Aorta (tissue), 5 donors: ENCODE measurements at places on chromosomes 6 and 20. TPM values are rescaled to one million over a fixed set of nuclear protein-coding genes. Genes with fewer than 3 reads are reported as not detected.

TRIM15 gene
- not detected for total RNA-seq

- no peak for DNase-seq
These were observed 5.3 kb downstream of the ZBTB24 start for GRCh38 chr6:109477725-109478124.

- no peak for DNase-seq
These were observed 39.5 kb upstream of the ZFAND3 start for GRCh38 chr6:37779902-37780628.

GRCh38 chr6:14711056-14711703 is 534.7 kb upstream of the JARID2 start:
- DNase-seq: no peak

C20orf202 gene
- not detected for total RNA-seq

DNA sequence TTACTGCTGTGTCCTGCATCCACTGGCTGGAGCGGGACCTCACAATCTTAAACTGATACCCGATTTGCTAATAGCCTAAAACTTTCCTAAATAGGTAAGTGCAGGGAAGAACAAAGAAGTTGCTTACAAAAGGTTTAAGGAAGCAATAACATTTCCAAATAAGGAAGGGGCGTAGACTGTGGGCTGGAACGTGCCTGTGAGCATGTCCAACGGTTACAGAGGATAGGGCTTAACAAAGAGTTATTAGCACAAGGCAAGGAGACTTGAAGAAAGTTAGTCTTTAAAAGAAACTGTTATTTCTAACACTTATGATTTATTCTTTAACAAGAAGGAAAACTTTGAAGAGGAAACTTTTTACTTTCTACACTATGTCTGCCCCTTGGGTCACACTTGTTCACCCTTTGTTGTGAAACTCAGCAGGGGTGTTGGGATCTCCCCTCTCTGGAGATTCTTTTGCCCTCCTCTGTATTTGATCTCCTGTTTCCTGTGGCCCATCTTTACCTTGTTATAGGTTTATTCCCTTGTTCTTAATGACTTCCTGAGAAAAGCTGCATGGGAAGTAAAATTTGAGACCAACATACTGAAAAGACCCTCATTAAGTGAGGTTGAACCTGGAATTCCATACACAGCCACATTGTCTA is 28.7 kb downstream of the KAT14 start:
- DNase-seq: no peak

DNA sequence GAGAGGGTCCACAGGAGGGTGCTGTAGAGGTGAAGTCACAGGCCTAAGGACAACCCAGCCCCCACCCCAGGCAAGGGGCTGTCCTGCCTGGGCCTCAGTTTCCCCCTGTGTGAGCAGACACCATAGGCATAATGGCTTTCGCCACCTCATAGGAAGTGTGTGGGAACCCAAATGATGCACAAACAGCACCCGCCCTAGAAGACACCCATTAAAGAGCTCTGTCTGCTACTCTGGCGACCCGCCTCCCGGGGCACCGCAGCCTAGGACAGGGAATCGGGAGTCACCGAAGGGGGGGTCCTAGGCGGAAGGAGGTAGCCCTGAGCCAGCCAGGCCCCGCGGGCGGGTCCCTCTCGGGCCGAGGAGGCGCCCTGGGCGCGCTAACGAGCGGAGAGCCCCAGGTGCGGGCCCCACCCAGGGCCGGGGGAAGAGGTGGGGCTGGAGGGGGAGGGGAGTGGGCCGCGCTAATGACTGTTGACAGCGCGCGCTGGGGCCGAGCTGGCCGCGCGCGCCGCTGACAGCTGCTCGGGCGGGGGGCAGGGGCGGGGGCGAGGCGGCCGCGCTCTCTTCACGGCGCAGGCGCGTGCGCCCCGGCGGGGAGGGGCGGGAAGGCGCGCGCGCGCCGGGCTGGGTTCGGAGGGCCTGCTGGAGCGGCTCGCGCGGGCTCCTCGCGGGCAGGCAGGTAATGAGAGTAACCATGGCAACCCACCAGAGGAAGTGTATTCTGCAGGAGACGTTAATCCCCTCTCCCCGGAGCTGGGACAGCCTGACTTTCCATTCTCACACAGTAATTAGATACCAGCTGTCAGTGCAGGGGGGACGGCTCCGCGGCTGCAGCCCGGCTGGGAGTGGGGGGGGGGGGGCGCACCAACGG is 48.9 kb downstream of the NOL4L start:
- no peak for DNase-seq

DNA sequence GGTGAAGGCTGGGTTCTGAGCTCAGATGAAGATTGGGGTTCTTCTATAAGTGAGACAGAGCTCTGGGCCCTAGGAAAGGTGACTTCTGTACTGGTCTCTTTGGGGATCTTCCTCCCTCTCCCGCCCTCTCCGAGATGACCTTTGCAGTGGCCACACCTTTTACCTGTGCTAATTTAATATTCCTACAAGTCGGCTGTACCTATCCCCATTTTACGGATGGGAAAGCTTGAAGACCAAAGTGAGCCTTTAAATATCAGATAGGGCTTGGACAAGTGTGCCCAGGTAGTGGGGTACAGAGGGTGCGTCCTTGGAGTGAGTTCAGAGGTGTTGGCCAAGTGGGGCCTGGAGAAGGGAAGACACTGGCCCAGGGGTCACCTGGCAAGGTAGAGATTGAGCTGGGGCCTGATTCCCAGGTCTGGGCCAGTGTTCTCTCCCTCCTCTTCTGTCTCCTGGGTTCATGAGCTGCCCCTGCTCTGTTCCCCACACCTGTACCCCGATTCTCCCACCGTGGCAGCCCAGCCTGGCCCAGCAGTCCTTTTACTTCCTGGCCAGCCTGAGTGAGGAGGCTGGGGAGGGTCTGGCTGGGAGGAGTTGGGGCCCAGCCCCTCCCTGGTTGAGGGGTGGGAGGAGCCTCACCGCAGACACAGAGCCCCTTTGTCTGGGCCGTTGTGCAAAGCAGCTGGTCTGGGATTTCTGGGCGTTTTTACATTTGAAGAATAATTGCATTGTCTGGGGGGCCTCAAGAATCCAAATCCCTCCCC is 152.1 kb upstream of the RNF24 start:
- DNase-seq: no peak

DNA sequence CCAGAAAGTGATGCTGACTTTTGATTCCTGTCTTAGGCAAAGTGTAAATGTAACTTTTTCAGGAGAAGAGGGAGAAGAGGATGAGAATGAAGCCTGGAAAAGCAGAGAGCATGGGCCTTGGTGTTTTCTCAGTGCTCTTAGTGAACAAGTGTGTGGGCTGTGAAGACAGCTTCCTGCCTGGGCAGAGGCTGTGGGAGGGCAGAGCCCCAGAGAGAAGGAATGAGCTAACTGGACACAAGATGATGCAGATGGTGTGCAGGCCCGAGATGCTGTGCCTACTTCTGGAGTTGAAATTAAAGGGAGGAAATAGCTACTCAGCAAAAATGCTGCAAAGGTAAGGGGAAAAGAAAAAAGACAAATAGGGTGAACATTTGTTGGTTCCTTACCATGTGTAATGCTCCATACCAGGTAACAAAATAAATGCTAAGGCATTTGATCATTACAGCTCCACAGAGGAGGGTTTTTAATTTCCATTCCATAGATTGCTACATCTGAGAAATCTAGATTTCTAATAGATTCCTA is 87.0 kb upstream of the CEP162 start:
- no peak for DNase-seq

DNA sequence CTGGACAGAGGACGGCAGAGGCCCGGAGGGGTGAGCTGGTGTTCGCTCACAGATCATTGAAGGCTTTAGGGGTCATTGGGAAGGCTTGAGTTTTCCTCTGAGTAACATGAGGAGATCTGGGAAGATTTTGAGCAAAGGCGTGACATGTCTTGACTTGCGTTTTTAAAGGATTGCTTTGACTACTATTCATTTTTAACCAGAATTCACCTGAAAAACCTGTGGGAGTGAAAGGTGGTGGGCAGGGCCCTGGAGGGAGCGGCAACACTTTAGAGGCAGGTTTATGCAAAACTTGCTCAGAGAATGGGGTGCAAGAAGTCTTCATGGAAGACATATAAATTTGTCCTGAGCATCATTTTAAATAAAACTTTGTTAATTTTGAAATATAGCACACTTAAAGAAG is 72.2 kb upstream of the EEF1E1 start:
- no peak for DNase-seq

DNA sequence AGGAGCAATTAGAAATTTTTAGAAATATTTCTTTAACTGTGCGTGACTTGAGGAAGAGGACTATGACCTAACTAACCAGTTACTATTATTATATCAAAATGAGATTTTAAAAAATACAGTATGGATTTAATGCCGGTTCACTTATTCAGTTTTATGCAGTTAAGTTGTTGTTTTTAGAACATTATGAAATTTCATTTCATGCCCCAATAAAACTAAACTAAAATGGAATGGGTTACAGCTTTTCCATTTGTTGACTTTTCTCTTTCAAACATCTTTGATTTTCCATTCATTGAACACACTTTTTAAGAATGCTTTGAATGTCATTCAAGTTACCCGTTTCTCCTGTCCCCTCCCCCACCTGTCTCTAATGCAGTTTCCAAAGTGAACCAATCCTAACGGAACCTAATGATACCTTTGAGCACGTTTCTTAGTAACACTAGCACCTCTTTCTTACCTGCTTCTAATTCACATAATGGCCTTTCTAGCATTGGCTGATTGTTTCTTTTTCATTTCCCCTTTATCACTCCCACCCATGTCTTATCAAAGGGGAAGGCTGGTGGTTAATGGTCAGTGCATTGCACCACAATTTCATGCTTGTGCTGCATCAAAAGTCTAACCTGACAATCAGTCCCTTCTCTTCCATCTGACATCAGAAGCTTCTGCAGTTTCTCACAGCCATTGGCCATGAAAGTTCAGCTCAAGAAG is 262.2 kb upstream of the TAB2 start:
- DNase-seq: no peak

- no peak for DNase-seq
These were observed 529.3 kb downstream of the QKI start for GRCh38 chr6:163943607-163944385.

DNA sequence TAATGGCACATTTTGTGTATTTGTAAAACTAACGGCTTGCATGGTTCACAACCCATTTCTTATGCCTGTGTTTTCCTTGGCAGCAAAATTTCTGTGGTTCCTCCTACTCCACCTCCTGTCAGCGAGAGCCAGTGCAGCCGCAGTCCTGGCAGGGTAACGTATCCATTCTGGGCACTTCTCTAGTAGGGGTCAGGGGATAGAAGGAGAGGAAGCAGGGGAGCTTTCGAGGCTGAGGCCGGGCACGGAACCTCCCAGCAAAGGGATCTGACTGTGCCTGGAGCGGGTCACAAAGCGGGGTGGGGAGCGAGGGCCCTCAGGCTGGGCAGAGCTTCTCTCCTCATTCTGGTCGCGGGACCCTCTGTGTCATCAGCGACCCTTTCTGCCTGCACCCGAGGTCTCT is 58.4 kb downstream of the SYTL3 start:
- no peak for DNase-seq

DNA sequence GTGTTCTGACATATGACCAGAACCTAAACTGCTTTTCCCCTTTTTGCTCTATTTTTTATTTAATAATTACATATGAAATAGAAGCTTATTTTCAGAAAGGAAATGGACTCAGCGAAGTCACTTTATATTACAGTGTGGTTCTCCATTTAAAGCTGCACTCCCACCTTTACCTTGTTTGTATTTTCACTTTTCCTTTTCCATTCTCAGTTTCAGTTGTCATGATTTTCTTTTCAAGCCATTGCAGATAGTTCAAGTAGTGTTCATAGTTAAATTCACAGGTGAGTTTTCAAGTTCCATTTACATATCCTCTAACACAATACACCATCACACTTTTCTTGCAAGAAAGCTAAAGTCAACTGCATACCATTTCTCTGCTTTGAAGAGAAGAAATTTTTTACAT is 400.2 kb downstream of the HACE1 start:
- no peak for DNase-seq

- no peak for DNase-seq
These were observed 20.8 kb upstream of the TM9SF4 start for GRCh38 chr20:32088759-32089158.

- DNase-seq: no peak
These were observed 30.9 kb downstream of the BFSP1 start for GRCh38 chr20:17500271-17500670.

GRCh38 chr6:101268541-101268940 is 125.0 kb upstream of the GRIK2 start:
- DNase-seq: no peak

GRCh38 chr6:73688351-73688750 is 7.7 kb upstream of the CD109 start:
- no peak for DNase-seq

SGK2 gene
- total RNA-seq: 3.4 TPM

SUMO4 gene
- 6.9 TPM for total RNA-seq

SRMS gene
- not detected for total RNA-seq

GRCh38 chr20:58992911-58993310 is 11.9 kb downstream of the NELFCD start:
- no peak for DNase-seq

DNA sequence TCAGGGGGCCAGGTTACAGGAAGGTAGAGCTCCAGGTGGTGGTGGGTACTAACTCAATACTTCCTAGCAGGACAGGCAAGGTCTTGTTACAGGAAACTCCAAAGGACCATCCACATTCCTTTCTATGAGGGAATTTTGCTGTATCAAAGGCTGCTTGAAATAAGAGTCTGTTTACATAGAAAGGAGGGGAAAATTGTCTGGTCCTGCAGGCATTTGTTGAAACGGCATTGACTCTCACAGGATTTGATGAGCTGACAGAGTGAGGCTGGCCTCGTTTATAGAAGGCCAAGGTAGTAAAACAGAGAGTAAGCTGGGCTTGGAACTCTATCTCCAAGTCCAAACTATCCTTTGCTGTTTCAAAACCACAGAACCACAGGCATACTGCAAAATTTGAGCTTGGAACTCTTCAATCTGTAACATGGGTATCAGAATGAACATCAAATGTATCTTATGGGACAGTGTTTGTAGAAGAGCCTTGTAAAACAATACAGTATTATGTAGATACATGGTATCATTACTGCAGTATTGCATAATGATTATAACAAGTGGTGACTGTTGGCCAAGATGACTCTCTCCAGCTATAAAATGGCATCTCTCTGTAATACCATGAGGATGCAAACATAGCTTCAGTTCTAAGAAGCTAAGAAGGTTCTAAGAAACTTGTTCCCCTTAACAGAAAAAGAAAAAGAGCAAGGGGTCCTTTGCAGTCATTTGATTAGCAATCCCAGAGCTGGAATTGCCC is 61.5 kb downstream of the TRAM2 start:
- no peak for DNase-seq

- DNase-seq: peak; percentile 79
These were observed 47.6 kb downstream of the PPP1R3G start for GRCh38 chr6:5132731-5133130.

XKR7 gene
- total RNA-seq: not detected

DNA sequence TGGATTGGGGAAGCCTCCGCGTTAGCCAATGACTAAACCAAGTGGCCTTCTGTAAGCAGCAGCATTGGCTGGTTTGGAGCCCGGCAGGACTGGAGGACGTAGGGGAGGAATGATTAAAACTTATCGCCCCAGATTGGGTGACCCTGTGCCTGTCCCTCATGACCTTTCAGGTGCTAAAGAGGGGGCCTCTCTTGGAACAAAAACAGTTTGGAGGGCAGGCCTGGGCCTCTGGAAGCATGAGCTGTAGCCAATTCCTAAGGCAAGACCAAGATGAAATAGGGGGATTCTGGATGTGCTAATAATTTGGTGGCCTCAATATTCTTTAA is 1.4 kb downstream of the GMPR start:
- DNase-seq: no peak
